ENCODE measurements at places on chromosomes 4 and X.

GRCh38 chrX:67408423-67409079, 135.3 kb upstream of the AR start:
- no peak for DNase-seq

DNA sequence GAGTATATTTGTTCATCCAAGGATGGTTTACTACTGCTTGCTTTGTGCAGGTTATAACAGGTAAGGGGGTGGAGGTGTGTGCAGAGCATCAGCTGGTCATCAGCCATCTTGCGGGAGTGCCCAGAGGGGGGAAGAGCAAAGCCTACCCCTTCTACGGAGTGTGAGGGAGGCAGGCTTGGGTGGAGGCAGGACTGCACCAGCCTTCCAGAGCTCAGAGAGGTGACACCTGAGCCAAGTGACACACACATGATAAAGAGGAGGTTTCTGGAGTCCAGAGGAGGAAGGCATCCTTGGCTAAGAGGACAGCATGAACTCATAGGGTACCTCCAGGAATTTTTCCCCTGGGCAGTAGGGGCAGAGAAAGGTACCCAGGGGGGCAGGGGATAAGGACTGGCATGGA, 126.6 kb downstream of the TBL1X start:
- DNase-seq: no peak

DNA sequence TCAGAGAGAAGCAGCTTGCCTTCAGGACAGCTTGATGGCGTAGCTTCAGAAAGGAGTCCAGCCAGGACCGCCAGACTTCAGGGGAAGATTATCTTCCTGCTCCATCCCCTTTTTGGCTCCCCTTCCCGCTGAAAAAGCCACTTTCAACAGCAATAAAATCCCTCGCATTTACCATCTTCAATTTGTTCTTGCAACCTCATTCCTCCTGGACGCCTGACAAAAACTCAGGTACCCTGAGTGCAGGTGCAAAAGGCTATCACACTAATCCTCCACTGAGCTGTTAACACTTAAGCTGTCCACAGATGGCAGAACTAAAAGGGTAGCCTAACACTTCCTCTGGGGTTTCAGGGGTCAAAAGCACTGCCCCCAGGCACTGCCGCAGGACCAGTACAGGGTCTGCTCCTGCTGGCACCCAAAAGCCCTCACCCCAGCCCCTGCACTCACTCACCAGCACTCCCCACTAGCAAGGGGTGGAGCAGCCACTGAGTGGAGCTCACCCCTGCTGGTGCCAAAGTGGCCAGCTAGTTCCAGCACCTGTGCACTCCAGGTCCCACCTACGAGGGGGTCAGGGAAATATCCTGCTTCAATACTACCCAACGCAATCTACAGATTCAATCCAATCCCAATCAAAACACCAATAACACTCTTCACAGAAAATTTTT, 145.8 kb downstream of the ADGRA3 start:
- no peak for DNase-seq

DNA sequence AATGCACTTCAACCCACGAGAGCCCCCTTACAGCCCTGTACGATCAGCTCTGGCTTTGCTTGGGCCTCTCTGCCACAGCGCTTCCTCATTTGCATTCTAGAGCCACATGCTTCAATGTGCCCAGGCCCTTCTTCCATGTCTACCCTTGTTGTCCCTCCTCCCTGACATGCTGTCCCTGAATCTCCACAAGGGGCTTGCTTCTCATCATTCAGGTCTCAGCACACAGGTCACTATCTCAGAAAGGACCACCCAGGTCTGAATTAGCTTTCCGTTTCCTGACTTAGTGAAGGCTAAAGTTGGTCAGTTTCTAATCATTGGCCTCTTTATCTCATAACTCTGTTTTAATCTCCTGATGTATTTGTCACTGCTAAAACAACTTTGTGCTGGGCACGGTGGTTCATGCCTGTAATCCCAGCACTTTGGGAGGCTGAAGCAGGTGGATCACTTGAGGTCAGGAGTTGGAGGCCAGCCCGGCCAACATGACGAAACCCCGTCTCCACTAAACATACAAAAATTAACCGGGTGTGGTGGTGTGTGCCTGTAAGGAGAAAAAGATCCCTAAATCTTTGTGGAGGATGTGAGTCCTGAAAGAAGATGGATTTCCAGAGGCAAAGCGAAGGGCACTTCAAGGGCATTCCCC, 17.9 kb upstream of the SLC34A2 start:
- DNase-seq: no peak

DNA sequence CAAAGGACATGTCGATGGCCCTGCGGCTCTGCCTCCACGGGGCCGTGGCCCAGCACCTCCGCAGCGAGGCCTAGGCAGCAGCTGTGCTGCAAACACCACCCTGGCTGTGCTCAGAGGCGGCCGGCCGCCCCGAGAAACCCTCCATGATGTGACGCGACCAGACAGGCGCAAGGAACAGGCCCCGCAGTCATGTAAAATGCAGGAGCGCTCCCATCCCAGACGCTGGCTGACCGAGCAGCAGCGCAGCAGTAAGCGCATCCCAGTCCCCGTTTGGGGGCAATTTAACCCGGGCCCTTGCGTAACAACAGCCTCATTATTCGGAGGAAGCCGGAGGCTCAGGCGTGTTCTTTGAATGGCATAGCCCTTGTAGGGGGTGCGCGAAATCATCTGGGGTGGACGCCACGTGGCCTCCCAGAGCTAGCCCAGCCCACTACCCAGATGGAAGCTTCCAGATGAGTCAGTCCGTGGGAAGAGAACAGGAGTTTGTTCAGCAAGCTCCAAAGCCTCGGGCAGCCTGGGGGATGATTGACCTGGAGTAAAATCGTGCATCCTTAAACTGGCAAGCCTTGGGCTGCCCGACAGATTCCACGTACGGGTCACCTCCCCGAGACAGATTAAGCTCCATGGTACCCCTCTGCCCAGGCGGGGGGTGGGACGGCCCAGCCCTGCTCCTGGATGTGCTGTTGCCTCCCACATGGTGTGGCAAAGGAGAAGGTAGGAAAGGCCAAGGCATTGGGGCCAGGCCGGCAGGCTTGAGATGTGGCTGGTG, 124.0 kb downstream of the HMX1 start:
- no peak for DNase-seq

GRCh38 chr4:109944591-109944990, 31.9 kb downstream of the EGF start:
- DNase-seq: no peak

DNA sequence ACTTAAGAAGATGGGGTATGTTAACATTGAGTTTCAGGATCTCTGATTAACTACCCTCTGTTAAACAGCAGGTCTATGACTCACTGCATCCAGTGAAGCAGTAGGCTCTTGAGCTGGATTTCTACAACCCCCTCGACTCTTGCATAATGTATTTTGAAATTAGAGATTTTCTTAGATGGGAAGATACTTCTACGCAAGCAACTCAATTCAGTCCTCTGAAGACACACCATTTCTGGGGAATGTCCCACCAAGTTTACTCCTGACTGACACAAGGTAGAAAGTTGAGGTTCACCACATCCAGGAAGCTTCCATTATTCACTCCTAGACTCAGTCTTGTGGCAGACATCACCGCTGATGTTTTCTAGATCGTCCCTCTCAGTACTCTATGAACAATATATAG, 12.9 kb downstream of the PALLD start:
- DNase-seq: no peak

Measured in activated CD4-positive, alpha-beta T cell treated with anti-CD3 and anti-CD28 coated beads for 1 hour (primary cell).